ENCODE measurements at places on chromosomes 7 and 10.

DNA sequence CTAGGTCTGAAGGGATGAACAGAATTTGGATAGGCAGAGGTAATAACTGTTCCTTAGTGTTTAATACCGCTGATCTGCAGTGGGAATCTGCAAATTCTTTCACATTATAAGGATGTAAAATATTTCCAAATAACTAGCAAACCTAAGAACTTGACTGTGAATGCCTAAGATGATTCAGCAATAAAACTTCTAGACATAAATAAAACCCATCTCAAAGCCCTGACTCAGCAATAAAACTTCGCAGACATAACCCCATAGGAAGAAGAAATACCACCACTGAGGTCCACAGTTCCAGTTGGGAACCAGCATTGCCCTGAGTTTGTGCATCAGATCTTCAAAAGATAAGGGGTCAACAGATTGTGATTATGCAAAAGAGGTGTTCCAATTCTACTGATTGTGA, 354.2 kb downstream of the GFRA1 start:
- no peak for DNase-seq

- peak; percentile 7 for DNase-seq
These were observed 934 bp downstream of the PRTFDC1 start for GRCh38 chr10:24951201-24952142.

DNA sequence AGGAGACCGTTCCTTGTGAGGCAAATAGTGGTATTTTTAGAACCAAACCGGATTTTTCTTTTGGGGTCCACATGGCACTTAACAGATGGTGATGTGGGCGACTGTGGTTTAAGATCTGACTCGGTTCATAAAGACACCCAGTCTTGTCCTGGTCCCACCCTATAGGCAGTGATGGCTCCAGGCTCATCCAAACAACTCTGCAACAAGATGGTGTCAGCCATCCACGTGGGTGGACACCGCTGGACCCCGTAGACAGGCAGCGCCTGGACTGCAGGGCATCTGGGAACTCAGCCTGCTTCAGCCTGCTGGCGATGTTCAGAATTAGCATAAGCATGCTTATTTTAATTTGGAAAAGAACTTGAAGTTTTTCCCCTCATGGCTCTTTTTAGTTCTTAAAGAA, 258.4 kb upstream of the FZD1 start:
- no peak for DNase-seq

DNA sequence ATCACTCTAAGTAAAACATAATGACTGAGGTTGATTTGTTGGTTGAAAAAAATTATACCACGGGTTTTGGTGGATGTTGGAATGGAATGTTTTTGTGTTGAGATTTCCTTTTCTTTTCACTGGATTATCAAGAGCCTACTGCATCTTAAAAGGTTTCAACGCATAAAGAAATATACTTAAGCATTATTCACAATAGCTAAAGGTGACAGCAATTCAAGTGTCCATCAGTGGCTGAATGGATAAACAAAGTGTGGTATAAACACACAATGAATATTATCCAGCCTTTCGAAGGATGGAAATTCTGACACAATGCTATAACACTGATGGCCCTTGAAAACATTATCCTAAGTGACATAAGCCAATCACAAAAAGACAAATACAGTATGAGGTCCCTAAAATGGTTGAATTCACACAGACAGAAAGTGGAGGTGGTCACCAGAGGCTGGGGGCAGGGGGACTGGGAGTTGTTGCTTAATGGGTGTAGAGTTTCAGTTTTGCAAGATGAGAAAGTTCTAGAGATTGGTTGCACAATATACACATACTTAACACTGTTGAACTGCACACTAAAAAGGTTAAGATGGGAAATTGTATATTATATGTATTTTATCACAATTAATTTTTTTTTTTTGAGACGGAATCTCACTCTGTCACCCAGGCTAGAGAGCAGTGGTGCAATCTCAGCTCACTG, 122.3 kb downstream of the NRP1 start:
- no peak for DNase-seq

DNA sequence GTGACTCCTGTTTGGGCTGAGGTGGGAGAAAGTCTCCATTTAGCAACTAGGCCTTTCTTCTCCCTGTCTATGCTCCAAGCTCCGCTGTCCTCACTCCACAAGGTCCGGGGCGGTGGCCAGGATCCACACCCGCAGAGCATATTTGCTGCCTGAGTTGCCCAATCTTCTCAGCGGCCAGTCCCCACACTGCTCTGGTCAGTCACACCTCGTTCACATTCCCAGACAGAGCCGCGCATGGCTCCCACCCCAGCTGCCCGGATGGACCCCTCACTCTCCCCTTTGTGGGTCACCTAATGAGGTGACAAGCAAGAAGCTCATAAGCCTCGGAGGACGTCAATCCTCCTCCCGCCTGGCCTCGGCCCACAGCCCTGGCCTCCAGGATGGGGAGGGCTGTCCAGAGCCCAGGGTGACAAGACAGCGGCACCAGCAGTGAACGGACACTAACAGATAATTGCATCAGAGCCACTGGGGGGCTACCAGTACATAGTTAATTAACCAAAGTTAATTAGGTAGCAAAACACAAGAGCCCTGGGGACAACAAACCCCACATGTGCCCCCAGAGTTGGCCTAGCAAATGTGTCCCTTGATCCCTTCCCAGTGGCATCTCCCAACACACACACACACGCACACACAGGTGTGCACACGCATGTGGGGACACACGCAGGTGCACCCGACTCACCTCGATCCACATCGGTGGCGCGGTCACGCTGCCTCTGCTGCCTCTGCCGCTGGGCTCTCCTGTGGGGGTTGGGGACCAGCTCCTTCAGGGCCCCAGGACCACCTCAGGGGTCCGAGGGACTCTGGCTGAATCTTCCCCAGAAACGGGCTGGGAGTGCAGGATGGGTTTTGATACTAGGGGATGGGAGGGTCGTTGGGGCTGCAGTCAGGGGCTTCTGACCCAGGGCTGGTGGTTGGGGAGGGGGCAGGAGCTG, 11.8 kb downstream of the EPHA1 start:
- no peak for DNase-seq

DNA sequence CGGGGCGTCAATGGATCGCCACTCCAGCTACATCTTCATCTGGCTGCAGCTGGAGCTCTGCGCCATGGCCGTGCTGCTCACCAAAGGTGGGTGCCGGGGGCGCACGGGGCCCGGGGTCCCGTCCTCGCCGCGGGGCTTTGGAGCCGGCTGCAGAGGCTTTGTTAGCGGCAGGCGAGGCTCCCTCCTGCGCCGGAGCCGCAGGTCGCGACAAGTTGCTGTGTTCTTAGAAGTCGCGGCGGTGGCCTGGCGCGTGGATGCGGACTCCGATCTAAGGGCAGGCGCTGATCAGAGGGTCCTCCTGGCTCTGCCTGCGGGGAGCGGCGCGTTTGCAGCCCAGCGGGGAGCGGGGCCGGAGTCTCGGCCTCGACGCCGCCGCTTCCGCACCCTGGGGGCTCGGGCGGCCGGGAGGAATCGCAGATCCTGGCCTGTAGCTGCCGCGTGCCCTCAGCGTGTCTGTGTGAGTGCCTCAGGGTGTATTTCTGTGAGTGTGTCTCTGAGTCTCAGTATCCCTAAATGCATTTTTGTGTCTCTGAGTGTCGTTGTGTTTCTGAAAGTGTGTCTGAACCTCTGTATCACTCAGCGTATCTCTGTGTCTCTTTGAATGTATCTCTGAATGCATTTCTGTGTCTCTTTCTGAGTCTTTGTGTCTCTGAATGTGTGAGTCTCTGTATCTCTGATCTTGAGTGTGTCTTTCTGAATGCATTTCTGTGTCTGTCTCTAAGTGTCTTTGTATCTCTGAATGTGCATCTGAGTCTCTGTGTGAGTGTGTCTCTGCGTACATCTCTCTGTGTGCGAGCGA, 766 bp downstream of the BAMBI start:
- DNase-seq, result peak; percentile 40

- DNase-seq, result no peak
These were observed 32.8 kb upstream of the CDK14 start for GRCh38 chr7:90563286-90563685.

- no peak for DNase-seq
These were observed 29.7 kb upstream of the GTF2I start for GRCh38 chr7:74627661-74628411.
